ENCODE measurements at places on chromosomes 7 and 10.

GRCh38 chr10:4170633-4171314 lies 385.8 kb upstream of the KLF6 start:
- DNase-seq = no peak

- no peak for DNase-seq
Measured at GRCh38 chr10:2047679-2048078, 310.4 kb upstream of the ADARB2 start.

- DNase-seq = no peak
Measured at GRCh38 chr10:865924-866576, 65.5 kb downstream of the LARP4B start.

DNA sequence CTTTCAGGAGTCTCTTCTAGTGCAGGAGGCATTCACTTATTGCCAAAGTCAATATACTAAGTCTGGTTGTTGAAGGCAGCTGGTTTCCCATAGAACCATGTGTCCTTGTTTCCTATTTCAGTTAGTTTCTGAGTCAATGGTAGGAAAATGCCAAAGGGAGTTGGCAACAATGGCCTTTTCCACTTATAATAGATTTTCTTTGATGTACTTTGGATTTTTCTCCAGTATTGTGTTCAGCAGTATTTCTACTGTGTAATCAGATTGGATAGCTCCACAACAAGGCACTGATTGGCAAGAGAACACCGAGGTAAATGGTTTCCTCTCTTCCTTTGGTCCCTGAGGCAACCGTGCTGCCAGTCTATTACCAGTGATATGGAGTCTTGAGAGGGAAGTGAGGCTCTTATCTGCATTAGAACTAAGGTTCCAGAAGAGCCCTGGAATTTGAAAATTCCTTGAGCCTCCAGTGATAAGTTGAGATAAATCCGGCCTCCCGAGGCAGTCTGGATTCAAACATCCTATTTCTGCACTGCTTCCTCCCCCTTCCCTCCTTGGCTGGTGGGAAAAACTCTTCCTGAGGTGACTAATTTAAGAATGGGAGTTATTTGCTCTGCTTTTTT lies 7.9 kb upstream of the SEPTIN7 start:
- no peak for DNase-seq

GRCh38 chr10:9613338-9614075 lies 1404.2 kb upstream of the CELF2 start:
- DNase-seq = no peak

DNA sequence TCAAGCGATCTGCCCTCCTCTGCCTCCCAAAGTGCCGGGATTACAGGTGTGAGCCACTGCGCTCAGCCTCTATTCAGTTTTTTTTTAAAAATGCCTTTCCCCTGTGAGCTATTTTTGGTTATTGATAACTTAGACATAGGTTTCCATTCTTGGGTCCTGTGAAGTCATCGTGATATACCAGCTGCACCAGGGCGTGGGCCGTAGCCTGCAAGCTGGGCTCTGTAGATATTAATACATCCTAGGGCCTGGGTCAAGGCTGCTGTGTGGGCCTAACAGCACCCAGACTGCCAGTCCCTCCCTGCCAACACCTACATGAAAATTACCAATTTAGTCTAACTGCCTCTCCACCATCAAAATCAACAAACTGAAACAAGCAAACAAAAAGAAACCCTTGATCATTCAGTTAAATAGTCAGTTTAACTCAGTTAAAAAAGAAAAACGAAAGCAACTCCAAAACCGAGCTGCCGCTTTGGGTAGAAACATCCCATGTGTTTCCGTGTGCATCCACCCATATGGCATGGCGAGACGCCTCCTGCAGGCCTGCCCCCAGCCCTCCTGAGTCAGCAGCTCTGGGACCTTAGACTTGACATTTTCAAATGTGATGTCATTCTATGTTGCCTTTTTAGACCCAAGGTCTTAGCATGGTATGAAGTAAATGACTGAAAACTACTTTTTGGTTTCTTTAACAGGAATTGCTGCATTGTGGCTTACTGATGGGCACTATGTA lies 330.2 kb downstream of the GLRX3 start:
- no peak for DNase-seq

GRCh38 chr10:68572151-68572550 lies 12.0 kb downstream of the TET1 start:
- DNase-seq = no peak

- DNase-seq = no peak
Measured at GRCh38 chr7:80520199-80520598, 8.3 kb upstream of the GNAT3 start.

- no peak for DNase-seq
Measured at GRCh38 chr10:33052915-33053810, 95.1 kb upstream of the ITGB1 start.

GRCh38 chr10:74730246-74730645 lies 96.2 kb upstream of the KAT6B start:
- no peak for DNase-seq

- DNase-seq = no peak
Measured at GRCh38 chr10:96456296-96456840, 57.4 kb downstream of the TLL2 start.

Measured in non-pigmented ciliary epithelial cell (primary cell).